ENCODE measurements at places on chromosomes 12 and 14.
A peak's percentile ranks its signal among the peaks of the same experiment; 100 is the strongest.

DNA sequence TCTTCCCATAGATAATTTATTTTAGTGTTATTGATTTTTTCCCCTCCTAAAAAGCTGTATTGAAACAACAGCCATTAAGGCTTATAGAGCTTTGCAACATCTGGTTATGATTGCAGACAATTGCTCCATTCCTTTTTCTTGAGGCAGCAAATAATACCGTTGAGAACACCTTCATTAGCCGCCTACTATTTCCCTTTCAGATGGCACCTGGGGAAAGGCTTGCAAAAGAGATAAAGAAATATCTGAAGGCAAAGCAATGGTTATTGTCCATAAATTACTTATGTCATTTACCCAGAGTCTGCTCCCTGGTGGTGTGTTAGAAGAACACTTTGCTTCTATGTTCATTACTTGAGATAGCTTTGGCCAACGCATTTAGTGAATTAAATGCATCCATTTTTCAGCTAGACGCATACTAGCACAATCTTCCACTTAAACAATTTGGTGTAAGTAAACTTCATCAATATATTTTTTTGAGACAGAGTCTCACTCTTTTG is 377.8 kb downstream of the KCNH5 start:
- DNase-seq: no peak

DNA sequence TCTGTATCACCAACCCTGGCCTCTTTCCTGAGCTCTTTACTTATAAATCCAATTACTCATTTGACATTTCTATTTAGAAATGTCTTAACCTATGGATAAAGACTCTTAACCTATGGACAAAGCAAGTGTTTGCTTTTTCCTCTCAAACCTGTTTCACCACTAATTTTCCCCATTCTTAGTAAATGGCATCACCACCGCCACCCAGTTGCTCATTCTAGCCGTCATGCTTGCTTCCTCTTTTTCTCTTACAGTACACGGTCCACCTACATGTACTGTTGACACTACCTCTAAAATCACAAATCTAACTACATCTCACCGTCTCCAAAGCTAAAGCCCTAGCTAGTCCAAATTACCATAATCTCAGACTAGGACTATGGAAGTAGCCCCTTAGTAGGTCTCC is 60.0 kb downstream of the CAPS2 start:
- DNase-seq: no peak

GRCh38 chr14:30125322-30125979 is 197.8 kb upstream of the PRKD1 start:
- DNase-seq: no peak

GRCh38 chr12:20368651-20369304 is 441 bp downstream of the PDE3A start:
- no peak for DNase-seq

DNA sequence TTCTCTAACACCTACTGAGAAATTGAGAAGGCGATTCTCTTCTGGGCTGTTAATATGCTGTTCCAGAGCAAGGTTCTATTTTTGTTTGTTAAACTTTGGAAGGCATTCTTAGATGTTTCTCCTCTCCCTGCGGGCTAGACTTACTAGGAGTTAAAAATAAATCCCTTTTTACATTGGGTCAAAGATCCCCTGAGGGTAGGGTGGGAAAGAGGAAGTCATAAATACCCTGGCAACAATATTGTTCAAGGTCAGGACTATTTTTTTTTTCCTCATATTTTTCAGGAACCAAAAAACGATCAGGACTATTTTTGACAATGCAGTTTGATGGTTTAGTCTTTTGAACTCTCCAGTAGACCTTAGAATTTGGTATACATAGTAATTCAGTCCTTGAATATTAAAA is 12.0 kb upstream of the SLC2A14 start:
- no peak for DNase-seq

DNA sequence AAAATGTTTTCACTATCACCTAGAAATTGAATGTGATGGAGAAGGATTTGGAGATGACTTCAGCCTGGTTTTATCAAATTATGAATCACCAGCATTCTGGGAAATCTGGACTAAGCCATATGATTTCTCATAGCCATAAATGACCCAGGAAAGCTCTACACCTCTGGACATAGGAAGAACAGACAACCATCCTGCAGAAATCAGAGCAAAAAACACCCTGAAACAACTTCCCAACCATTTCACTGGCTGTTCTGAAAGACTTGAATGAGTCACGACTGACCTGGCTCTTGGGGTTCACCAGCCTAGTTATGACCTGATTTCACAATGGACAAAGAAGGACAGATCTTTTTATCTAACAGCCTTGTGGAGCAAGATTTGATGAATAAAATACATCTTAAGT is 123.8 kb downstream of the KCNH5 start:
- DNase-seq: no peak

GRCh38 chr12:70711831-70712230 is 74.6 kb upstream of the PTPRB start:
- DNase-seq: no peak

- peak; percentile 98 for DNase-seq
These were observed 16.2 kb downstream of the ABHD4 start for GRCh38 chr14:22614240-22614799.

- no peak for DNase-seq
These were observed 22.9 kb downstream of the RAD52 start for GRCh38 chr12:926641-927040.

- DNase-seq: no peak
These were observed 69.8 kb downstream of the MAP1LC3B2 start for GRCh38 chr12:116628989-116629388.

- no peak for DNase-seq
These were observed 29.1 kb upstream of the SOS2 start for GRCh38 chr14:50260511-50260910.

DNA sequence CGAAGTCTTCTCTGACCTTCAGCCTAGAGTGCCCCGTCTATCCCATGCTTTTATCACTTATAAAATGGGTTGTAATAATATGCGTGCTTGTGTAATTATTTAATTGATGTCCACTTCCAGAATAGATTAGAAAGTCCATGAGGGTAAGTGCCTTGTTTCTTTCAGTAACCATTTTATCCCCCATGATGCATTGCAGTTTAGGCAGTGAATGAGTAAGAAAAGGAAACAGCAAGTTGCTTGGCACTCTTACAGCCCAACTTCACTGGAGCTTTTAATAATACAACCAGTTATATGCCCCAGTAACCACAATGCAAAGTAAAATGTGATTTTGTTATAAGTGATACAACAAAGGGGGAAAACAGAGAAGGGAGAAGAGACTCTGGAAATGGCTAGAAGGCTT is 287.3 kb downstream of the MED13L start:
- DNase-seq: peak; percentile 50

DNA sequence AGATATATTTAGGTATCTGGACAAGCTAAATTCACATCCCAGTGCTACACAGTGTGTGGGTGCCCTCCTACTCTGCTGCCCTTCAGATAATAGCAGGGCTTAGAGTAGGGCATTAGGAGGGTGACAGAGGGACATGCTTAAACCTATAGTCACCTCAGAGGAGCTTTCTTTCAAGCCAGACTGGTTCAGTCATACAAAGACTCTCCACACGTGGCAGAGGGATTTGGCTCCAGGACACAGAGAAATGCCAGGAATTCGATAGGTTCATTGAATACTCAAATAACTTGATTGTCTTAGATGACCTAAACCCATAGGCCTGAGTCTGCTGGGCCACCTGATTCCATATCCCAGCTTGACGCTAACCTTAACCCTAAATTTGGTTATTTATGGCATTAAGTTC is 163.5 kb downstream of the TPH2 start:
- DNase-seq: no peak

DNA sequence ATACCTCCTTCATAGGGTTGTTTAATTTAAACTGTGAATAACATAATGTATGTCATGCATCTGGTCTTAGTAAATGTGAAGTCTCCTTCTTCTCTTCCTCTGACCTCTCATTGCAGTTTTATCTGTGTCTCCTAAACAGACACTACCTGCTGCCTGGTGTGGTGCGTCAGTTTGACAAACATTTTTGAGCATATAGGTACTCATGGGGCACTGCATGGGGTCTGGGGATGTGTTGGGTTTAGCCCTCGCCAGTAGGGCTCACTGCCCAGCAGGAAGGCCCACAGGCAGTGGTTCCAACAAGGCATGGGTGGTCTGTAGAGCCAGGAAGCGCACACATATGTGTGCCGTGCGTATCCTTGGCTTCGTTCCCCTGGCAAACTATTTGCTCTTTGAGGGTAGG is 3.0 kb upstream of the CEBPE start:
- no peak for DNase-seq

GRCh38 chr14:29062976-29063375 is 296.4 kb downstream of the FOXG1 start:
- DNase-seq: no peak

- DNase-seq: no peak
These were observed 41.2 kb downstream of the YLPM1 start for GRCh38 chr14:74804219-74804825.

DNA sequence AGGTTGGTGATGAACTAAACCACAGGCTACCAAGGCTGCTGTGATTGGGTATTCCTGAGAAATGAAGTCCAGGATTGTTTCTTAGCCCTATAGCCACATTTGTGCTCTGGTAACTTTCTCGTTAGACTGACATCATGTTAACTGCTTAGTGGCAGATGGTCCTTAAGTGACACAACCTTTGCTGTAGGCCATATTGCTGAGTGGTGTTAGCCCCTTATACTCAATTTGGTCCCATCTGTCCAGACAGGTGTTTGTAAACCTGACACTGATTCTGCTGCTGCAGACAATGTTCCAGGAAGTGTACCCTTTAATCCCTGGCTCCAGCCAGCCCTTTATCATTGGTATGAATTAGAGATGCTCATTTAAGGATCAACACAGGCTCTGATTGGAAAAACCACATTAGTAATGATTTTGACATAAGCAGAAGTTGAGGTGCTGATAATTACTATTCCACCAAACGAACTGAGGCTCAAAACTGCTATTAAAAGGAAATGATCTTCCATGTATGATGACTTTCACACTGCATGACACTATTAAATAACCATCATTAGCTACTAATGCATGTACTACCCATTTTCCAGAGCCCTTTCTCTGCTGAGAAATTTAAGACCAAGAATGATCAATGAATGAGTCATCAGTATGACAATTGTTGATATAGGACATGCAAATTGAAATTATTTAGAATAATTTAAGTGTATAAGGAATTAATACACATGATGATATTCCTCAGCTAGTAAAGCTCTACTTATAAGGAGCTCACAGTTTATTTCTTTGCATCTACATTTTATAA is 3.6 kb upstream of the SSTR1 start:
- no peak for DNase-seq

DNA sequence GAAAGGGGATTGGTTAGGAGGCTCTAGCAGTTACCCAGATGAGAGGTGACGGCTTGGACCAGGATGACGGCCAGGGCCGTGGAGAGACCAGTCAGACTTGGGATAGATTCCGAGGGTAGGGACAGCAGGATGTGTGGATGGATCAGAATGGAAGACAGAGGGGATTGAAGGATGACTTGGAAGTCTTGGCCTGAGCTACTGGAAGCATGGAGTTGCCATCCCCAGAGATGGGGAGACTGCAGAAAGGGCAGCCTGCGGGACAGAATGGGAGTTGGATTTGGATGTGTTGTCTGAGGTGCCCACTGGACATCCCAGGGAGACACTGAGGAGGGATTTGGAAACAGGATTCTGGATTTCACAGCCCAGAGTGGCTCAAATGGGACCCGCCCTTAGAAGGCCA is 102.3 kb downstream of the CALM1 start:
- no peak for DNase-seq

GRCh38 chr14:72810201-72810600 is 83.7 kb downstream of the DPF3 start:
- no peak for DNase-seq

DNA sequence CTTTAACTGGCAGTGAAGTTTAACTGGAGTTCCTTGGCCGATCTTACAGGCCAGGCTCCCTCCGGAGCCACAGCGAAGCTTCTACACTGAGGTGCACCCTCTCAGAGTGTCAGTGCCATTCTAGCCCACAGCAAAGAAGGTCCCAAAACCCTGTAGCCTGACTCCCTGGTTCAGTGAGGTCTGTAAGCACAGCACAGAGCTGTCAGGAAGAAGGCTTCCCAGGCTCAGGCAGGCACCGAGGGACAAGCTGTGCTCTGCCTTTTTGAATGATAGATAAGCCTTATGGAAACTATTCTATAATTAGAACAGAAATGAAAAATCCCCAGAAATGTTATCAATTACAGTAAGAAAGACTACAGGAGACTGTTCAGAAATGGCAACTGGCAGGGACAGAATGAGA is 40.2 kb downstream of the MOK start:
- DNase-seq: no peak

DNA sequence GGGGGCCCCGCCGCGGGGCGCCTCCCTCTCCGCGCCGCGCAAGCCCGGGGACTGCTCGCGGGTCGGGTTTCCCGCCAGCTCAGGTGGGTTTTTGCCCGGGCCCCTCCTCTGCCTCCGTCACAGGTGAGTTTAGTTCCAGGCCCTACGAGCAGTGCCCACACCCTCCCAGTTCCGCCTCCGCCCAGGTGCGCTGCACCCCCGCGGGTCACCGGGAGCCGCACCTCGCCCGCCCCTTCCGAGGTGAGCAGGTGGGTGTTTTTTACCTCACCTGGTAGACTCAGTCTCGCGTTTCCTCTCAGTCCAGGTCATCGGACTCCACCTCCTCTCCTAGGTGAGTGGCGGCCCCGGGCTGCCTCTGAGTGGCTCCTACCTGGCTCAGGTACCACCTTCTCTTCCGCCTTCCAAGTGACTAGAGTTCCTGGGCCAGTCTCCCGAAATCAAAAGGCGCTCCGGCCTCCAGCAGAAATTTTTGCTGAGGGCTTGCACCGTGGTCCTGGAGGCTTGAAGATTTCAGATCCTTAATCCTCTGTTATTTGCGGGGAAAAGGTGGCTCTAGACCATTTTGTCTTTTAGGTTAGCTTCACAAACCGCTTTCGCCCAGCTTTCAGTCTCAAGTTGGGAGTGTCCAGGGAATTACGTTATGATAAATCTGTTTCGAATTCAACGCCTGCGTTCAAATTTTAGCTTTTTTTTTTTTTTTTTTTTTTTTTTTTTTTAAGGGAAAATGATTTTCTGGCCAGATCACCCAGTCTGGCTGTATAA is at the start of gene TMEM30B:
Gene TMEM30B (minus strand): TSS at position 153 of the 762 bp plus-strand sequence. CDS start 191 bp downstream, outside the sequence.
- no peak for DNase-seq

DNA sequence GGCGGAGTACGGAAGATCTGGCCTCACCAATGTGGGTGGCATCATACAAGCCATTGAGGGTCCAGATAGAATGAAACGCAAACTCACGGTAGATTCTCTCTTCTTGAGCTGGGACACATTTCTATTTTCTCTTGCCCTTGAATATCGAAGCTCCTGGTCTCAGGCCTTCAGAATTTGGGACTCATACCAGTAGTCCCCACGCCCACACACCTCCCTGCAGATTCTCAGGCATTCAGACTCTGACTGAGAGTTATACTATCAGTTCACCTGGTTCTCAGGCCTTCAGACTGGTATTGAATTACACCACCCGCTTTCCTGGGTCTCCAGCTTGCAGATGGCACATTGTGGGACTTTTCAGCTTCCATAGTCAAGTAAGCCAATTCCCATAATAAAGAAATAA is 37.8 kb downstream of the EIF2S3B start:
- DNase-seq: no peak

All from epithelial cell of proximal tubule (primary cell).